NCI-H1048 (cell line): ENCODE measurements at places on chromosomes 11 and 22.

DNA sequence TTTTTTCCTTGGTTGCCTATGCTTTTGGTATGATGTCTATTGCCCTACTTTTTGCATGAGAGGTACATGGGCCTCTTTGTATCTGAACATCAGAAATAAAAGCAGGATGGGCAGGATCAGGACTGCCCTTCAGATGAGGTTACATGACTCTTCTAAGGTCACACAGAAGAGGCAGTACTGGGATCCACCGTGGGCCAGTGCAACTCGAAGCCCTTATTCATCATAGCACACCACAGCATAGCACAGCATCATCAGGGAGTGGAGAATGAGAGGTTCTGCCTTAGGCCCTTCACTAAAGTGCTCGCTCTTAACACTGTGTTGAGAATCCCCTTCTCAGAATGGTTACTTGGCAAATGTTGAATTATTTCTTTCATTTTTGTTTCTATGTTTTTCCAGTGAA, 88.3 kb downstream of the C22orf31 start:
- no peak for DNase-seq

- DNase-seq: peak; percentile 49
Observed at GRCh38 chr11:61815790-61816735, 740 bp downstream of the FADS1 start.

- DNase-seq: no peak
Observed at GRCh38 chr11:46696212-46696558, 4.2 kb downstream of the ARHGAP1 start.

GRCh38 chr11:83695046-83695445, 408.9 kb upstream of the CCDC90B start:
- DNase-seq: no peak

- DNase-seq: no peak
Observed at GRCh38 chr22:21928048-21928447, 24.6 kb downstream of the PPM1F start.

DNA sequence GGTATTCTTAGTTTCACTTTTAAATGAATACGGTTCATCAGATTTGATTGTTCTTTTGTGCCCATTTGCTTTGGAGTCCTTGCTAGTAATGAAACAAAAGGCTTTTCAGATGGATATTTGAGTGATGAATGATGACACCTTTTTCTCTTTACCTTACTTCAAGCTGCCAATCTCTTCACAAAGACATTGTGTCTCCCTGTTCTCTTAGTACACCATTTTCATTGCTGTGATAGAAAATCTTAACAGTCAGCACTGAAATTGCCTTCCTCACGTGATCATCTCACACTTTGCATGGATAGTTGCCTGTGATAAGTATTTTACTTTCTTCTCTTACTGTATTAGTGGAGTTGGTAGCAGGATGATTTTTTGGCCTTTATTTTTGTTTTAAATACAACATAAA, 396.6 kb downstream of the NELL1 start:
- DNase-seq: no peak

DNA sequence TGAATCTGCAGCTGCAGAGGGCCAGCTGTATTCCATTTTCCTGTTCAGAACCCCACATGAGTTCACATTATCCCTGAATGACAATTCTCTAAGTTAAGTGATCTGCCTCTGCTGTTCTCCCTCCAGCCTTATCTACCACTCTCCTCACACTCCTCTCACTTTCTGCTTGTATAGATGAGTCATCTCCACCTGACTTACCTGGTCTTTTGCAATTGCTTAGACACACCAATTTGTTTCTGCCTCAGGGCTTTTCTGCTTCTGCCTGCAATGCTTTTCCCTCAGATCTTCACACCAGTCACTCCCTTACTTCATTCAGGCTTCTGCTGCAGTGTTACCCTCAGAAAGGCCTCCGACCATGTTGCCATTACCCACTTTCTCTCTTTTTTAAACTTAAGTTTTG, 118.1 kb downstream of the ATM start:
- DNase-seq: no peak

DNA sequence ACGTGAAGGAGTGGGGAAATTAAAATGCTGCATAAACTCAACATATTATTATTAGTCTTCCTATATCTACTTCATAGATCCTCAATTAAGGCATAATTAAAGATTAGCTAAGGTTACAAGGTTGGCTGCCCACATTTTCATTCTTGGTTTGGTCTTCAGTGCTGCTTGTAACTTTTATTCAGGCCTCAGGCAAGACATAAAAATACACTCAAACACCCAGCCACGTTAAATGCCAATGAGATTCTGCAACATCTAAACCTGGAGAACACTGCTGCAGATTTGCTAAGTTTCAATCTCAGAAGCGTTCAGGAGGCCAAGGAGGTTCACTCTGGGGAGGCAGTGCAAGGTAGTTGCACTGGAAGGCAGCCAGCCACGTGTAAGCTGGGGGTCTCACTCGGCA, 358.7 kb upstream of the NARS2 start:
- DNase-seq: no peak

DNA sequence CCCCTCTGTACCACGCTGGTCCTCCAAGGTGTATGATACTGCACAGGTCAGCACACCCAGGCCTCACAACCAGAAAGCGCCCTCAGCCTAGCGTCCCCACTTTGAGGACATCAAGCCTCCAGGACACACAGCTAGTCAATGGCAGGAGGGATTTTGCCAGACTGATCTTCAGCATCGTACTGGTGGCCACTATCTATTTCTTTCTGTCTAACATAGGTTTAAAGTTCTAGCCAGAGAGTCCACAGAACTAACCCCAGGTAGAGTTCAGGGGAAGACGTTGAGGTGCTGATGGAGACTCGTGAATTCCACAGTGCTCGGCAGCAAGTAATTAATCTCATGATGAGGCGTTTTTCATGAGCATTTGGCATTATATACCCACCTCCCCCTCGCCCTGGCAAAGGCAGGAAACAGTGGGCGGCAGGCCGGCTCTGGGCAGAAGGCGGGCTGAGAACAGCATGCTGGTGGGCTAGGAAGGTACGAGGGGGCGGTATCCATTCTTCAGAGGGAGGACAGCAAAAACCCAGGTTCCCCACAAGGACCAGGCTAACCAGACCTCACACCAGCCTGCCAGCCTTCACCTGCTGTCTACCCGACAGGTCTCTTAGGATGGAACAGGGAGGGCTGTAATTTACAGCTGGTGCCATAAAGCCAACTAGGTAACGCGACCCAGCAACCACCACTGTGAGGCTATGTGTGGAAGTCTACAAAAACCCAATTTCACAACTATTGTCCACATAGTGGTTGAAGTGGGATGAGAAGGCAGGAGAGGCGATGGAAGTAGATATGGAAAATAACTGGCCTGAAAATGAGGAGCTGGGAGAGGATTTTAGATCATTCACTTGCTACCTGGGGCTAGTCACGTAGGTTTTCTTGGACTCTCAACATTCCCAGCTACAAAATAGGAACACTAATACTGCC, 18.5 kb downstream of the MYH9 start:
- no peak for DNase-seq

DNA sequence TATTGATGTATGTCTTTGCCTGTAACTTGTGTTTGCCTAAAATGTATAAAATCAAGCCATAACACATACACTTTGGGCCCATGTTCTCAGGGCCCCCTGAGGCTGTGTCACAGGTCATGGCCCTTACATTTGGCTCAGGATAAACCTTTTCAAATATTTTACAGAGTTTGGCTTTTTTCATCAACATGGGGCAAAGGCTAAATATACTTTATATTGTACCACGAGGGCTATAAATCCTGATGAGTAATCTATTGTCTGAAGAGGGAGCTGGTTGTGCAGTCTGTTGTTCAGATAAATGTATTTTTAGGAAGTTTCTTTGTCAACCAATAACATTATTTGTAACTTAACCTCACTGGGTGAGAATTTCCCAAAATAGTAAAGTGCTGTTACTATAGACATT, 404.6 kb upstream of the DDI1 start:
- no peak for DNase-seq

GRCh38 chr11:43892851-43893250, 12.2 kb downstream of the ALKBH3 start:
- DNase-seq: no peak

DNA sequence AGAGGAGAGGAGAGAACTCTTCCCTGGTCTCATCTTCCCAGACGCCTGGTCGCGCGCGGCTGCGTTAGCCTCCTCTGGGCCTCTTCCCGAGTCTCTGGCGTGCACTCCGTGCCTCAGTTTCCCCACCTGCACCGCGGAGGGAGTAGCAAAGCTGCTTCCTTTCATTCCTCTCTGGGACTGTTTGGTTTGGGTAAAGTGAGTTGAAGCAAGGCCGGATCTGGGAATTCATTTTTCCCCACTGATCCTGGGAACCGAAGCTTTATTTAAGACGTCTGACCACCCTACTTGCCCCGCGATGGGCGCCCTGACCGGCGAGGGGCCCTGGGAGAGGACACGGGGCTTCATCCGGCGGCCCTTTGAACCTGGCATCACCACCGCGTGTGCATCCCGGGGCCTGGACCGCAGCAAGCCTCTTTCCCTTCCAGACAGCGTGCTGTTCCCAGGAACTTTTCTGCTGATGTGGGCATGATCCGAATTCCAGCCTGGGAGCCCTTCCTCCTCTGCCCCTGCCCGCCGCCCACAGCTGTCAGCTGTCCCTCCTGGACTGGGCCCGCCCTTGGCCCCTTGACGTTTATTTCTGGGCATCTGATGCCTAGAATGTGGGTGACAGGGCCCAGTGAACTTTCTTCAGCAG, 758 bp downstream of the LDLRAD3 start:
- no peak for DNase-seq

- DNase-seq: no peak
Observed at GRCh38 chr11:44190883-44191230, 95.4 kb downstream of the EXT2 start.
